ENCODE measurements at places on chromosomes 12 and 14.

GRCh38 chr14:55758796-55759195 lies 178.8 kb downstream of the KTN1 start:
- DNase-seq, result no peak

DNA sequence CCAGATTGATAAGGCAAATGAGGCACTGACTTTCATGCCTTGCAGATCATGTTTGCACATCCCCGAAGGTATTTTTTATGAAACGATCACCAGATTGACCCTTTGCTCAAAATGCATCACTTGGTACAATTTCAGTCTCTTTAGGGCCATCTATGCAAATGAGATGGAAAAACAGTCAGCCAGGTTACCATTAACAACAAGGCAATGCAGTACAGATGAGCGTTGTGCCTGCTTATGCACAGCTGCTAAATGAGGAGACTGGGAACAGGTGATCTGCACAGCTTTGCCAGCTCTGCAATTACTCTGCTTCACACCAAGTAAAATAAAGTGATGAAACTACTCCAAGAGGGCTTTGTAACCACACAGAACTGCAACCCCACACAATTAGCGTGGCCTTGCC lies 26.1 kb upstream of the PLEKHG7 start:
- no peak for DNase-seq

DNA sequence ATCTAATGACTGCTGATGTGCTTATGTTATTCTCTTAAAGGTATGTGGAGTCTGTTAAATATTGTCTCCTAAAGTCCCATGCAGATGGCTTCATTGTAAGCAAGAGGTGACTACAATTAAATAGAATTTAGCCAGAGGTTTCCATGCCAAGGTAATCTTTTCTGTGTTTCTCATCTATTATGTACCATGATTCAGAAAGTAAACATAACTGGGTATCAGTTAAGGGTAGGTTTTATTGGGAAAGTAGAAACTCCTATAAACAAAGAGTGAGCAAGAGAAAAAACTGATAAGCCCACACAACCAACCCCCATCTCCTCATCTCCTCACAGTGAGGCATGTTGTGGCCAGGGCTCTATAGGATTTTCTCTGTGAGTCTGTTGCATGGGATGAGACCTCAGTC lies 611.7 kb downstream of the SNAPC1 start:
- DNase-seq, result no peak

- DNase-seq, result peak; percentile 78
Measured at GRCh38 chr12:57087691-57088353, 1.1 kb upstream of the NAB2 start.

GRCh38 chr14:50666772-50667683 lies 1.1 kb downstream of the SAV1 start:
- DNase-seq, result no peak

- DNase-seq, result peak; percentile 53
Measured at GRCh38 chr12:93387780-93388179, 10.1 kb downstream of the NUDT4 start.

GRCh38 chr14:69519204-69520100 lies 34.9 kb downstream of the PLEKHD1 start:
- DNase-seq, result no peak
